Stimulated activated CD4-positive, alpha-beta T cell treated with anti-CD3 and anti-CD28 coated beads, Interleukin-1b, Interleukin-23, amount 100 ng/mL, for 1 hour (primary cell): ENCODE measurements at places on chromosomes 6 and 20.

DNA sequence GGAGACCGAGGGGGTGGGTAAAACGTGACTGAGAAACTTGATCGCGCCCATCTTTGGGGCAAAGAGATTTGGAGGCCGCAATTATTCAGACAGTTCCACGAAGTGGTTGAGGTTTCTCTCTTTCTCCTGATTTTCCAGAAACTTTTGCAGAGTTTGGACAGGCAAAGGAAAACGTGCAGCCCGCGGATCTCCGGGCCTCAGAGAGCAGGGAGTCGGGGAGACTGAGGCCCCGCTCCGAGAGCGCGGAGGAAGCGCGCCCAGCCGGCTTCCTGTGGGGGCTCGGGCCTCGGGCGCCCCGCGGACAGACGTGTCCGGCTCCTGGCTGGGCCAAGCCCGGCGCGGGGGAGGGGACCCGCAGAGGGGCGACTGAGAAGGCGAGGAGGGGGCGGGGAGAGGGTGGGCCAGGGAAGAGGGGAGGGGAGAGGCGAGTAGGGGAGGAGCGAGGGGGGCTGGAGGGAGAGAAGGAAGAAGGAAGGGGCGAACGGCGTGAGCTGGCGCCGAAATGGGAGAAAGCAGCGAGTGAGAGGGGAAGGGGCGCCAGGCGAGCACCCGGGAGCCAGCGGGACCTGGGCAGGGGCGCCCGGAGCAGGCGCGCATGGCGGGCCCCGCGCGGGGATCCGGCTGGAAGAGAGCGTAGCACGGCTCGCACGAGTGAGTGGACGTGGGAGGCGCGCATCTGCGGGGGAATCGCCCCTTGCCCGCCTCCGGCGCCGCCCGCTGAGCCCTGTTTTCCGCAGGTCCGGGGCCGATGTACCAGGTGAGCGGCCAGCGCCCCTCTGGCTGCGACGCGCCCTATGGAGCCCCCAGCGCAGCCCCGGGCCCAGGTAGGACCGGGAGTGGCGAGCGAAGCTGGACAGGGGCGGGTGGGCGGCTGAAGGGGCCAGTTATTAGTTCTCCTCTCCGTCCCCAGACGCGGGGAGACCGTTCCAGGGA, at the start of gene MDFI:
Gene MDFI, plus strand, starts transcription at position 467 of the 933 bp plus-strand sequence. Its CDS starts 282 bp downstream, at position 749.
- DNase-seq = no peak

- DNase-seq = no peak
Observed at GRCh38 chr20:3045042-3045815, 623 bp upstream of the MRPS26 start.

DNA sequence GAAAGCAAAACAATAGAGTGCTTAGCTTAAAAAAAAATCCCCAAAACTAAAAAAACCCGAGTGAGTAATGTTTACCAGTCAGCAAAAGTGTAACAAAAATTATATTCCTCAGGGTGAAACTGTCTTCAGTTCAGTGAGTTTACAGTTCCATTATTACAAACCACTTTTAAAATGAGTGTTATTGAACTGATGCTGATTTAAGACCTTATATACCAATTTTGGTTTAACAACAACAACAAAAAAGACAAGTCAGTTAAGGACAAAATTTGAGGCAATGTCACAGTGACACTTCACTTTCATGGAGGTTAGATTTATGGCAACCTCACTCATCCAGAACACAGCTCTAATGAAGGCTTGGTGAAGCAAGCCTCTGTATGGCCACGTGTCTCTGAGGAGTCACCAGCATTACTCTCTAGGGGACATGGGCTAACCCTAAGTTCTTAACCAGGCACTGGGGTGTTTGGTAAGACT, 630.8 kb downstream of the PHF3 start:
- no peak for DNase-seq

- DNase-seq = no peak
Observed at GRCh38 chr6:100468016-100468622, 3.4 kb upstream of the SIM1 start.

DNA sequence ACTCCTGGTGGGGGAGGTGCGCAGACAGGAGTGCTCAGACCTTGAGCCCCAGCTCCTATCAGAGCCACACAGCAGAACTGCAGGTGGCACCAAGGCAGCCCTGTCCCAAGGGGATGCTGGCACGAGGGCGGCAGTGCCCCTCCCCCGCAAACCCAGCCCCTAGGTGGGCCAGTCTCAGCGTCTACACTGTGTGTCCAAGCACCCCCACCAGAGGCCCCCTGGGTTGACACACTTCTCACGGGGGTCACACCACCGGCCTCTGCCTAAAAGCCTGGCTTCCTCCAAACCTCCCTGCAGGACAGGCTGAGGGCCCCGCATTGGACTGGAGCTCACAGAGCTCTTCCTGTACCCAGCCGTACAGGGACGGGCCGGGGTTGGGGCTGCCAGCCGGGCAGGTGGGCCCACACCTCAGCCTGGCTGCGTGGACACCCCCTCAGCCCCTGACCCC, 8.1 kb downstream of the SLC2A4RG start:
- DNase-seq = no peak

- no peak for DNase-seq
Observed at GRCh38 chr6:149270616-149271015, 46.9 kb upstream of the TAB2 start.

DNA sequence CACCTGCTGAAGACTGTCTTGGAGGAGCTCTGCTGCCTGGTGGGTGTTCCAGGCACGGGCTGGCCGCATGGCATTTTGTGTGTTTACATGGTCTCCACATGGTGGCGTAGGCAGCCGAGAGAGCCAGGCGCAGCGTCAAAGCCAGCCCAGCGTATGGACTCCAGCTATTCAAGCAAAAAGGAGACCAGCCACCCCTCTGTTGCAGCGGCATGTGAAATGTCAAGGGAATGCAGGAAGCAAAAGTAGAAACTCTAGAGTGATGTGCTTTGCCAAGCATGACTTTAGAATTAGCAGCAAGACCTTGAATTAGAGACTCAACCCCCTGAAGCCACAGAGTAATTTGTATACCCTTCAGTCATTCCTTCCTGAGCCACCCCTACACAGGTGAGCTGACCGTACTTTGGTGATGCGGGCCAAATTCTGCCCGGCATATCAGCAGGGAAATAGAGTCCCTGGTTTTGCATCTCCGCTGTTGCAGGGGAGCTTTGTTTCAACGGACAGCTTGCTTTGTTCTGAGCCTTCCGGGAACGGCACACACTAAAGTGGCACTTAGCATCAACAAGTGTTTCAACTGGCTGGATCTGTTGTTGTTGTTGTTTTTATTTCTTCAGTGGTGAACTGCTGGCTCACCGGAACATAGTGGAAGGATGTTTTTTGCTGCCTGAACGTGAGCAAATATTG, 48.5 kb downstream of the FNDC1 start:
- no peak for DNase-seq

DNA sequence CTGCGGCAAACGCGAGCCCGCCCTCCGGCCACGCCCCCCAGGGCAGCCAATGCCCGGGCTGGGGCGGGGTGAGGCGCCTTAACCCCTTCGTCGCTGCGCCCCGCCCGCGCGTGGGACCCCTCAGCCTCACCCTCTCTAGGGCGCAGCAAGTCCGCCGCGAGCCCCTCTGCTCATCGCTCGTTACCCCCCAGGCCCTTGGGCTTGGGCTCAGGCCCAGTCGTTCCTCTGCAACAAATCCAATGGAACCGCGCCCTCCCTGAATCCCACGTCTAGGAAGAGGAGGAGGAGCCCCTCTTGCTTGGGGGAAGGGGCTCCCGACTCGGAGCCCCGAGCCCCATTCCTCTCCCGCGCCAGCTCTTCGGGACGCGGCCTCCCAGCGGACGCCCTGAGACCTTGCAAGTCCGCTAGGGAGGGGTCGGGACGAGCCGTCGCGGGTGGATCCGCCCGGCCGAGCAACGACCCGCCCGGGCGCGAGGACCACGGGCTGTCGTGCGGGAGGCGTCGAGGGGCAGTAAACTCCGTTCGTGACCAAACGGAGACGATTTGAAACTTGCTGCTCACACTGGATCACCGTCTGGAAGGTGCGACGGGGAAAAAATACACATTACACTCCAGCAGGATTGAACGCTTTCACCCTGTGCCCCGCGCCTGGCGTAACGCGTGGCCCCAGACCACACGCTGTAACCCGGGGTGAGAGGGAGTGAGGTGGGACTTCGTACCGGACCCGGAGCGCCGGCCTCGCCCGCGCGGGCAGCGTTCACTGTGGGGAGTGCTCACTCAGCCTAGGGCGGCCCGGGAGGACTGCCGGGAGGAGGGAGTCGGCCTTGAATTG, 477 bp upstream of the LZTS3 start:
- peak; percentile 90 for DNase-seq
